ENCODE measurements at places on chromosomes 2 and 18. TPM values are rescaled to one million over a fixed set of nuclear protein-coding genes. Genes with fewer than 3 reads are reported as not detected.

- DNase-seq, result no peak
Measured at GRCh38 chr2:43139501-43139900, 86.9 kb downstream of the ZFP36L2 start.

DNA sequence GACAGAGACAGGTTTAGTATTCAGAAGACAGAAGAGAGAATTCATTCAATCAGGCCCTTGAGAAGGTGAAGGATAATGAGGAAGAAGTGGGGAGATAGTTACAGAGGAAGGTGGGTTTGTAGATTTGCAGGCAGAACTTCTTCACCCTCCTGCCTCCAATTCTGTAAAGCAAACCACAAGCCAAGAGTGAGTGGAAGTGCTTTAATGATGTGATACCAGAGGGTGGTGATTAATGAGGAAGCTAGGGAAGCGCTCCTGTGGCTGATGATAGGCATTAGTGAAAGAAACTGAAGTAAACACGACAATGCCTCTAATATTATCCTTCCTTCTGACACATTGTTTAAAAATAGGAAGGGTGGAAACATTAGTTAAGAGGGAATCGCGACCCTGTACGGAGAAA lies 78.2 kb downstream of the CAPN13 start:
- DNase-seq, result no peak

CFAP65 gene
- total RNA-seq, result 0.39 TPM

RSAD2 gene
- total RNA-seq, result 10.9 TPM

- DNase-seq, result no peak
Measured at GRCh38 chr2:228197504-228197903, 16.0 kb upstream of the SPHKAP start.

REEP1 gene
- 7.1 TPM for total RNA-seq

- no peak for DNase-seq
Measured at GRCh38 chr18:78238404-78239089, 741.1 kb upstream of the SALL3 start.

POTEJ gene
- 0.08 TPM for total RNA-seq
